Activated CD8-positive, alpha-beta T cell treated with anti-CD3 and anti-CD28 coated beads for 36 hours (primary cell): ENCODE measurements at places on chromosomes 11 and 22. TPM values are rescaled to one million over a fixed set of nuclear protein-coding genes. Genes with fewer than 3 reads are reported as not detected.
A peak's percentile ranks its signal among the peaks of the same experiment; 100 is the strongest.

The KIAA0930 gene
- total RNA-seq = 38.4 TPM

The MMP8 gene
- not detected for total RNA-seq

DNA sequence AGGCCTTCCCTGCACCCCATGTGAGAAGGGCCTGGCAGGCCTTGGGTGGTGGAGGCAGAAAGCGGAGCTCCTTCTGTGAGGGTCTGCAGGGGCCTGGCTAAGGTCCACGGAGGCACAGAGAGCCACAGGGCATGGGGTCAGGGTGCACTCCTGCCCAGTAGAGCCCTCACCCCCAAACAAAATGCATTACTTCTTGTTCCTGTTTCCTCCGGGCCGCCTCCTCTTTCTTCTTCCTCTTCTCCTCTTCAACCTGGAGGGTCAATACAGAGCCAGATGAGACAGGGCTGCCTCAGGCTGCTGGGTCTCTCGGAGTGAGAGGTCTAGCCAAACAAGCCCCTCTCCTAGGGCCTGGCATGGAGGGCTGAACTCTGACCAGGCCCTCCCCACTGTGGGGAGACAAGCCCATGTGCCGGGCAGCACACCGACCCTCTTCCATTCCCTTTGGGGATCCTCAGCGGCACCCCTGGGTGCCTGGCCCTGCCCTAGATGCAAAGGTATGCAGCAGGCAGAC, 10.3 kb upstream of the NAP1L4 start:
- DNase-seq = no peak

DNA sequence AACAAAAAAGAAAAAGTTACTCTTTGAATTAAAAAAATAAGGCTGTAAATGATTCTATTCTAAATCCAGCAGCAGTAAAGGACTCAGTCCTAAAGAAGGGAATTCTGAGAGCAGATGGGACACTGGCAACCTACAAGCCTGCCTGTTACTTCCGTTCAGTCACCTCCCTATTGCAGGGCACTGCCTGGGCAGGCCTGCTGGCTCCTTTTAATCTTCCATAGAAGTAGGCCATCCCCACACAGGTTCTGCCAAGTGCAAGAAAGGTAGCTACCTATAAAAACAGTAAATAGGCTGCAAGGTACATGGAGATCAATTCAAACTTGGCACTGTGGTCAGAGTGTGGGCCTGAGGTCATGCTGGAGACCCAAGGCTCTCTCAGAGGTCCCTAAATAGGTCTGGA, 136.4 kb downstream of the TRIM44 start:
- no peak for DNase-seq

DNA sequence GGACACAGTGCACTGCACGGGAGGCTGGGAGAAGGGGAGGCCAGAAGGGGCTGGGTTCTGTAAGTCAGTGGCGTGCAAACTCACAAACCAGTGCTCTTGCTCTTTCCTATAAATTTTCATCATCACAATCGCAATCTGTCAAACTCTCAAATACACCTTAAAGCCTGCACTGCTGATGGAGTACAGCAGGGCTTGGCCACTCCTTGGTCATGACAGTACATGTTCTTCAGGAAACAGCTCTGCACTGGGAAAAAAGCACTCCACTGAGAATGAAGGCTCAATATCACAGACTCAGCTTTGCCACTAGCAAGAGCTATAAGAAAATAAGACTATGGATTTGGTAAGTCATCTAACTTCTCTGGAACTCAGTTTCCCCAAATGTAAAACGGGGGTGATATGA, 111.0 kb downstream of the RBFOX2 start:
- no peak for DNase-seq

- DNase-seq = no peak
These were observed 6.0 kb downstream of the CSNK1E start for GRCh38 chr22:38311323-38311620.

DNA sequence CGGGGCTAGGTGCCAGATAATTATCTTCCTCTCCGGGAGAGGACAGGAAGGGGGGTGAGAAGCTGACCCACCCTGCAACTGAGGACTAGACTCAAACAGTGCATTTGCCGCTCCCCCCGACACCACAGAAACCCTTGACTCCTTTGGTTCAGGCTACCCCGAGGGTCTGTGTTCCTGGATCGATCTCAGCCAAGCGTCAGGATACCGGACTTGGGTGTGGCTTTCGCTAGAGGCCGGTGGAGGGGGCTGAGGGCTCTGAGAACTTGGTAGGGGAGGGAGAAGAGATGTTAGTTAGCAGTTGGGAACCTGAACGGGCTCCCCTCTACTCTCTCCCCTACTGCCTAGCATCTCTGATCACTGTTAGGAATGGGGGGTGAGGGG, 840 bp downstream of the SEZ6L start:
- no peak for DNase-seq

DNA sequence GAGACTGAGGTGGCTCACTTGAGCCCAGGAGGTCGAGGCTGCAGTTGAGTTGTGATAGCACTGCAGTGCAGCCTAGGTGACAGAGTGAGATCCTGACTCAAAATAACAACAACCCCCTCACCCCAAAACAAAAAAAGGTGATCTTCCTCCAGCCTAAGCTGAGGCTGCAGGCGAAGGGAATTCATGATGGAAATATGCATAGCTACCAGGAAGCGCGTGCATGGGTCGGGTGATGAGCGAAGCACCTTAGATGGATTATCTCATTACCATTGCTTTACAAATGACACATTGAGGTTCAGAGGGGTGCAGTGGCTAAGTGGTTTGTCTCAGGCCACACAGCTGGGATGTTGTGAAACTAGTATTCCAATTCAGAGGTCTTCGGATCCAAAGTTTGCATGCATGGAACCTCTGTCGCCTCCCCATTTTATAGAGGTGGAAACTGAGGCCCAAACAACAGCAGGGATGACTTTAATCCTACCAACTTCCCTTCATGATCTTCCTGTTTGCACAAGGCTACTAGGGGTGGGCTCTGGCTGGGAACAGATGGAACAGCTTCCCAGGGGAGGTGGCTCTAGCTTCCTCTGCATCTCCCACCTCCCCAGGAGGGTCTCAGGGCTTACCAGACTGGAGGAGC, 4.6 kb downstream of the SLC29A2 start:
- no peak for DNase-seq

DNA sequence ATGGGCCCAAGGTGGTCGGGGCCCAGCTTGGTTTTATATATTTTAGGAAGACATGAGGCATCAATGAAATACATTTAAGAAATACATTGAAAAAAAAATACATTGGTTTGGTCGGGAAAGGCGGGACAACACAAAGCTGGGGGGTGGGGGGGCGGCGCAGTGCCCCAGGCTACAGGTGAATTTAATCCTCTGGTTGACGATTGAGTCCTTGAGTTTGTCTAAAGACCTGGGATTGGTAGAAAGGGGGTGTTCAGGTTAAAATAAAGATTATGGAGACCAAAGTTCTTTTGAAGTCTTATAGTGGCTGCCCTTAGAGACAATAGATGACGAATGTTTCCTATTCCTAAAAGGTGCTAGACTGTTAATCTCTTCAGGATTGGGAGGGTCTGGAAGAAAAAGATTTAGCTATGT, 3.1 kb downstream of the IFITM1 start:
- peak; percentile 39 for DNase-seq

DNA sequence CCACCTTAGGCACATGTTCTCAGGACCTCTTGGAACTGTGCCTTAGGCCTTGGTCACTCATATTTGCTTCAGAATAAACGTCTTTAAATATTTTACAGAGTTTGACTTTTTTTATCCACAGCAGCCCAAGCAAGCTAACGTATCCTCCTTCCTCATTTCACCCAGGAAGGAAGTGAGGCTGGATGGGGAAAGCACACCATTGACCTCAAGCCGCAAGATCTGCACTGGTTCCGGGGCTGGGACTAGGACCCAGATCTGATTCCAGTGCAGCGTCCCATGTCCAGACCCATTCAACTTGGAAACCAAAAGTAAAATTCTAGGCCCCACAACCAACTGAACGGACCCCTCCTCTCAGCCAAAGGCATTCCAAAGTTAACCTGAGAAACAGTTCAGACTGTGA, 2.4 kb upstream of the LGALS12 start:
- DNase-seq = no peak

- no peak for DNase-seq
These were observed 1.6 kb downstream of the CBX7 start for GRCh38 chr22:39150848-39151215.

The SLC36A4 gene
- 17.9 TPM for total RNA-seq

The KRTAP5-9 gene
- not detected for total RNA-seq

DNA sequence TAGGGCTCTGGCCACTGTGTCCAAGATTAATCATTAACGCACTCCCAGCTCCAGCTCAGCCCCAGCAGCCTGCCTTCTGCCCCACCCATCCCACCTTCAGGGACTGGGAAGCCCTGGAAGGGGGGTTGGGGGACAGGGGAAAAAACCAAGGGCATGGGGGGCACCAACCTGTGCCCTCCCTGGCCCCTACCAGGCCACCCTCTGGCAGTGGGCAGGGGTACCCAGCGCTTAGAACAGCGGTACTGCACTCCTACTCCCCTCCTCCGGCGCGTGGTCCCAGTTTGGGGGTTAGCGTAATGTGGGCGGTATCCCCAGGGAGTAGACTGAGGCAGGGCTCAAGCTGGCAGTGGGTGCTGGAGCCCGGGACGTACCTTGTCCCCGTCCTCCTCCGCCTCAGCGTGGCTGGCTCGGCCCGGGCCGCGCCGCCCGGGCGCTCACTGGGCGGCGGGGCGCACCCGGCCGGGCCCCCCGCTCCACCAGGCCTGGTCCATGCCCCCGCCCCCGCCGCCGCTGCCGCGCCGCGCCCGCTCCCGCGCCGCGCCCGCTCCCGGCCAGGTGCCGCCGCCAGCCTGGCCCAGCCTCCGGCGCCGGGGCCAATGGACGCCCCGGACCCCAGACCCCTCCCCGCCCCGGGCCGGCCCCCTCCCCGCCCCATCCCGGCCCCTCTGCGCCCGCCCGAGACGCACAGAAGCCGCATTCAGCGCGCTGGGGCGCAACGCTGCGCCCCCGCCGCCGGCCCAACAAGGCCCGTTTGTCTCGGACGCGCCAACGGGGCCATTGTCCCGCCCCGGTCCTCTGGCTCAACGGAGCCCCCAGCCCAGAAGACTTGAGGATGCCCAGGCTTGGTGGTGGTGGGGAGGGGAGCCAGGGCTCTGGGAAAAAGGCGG, at the start of gene GAL3ST1:
GAL3ST1 (minus strand) TSS at position 571 of the 887 bp plus-strand sequence. CDS start 17,273 bp downstream, outside the sequence.
- DNase-seq = no peak

GRCh38 chr22:39482768-39483167, 19.3 kb upstream of the MIEF1 start:
- no peak for DNase-seq

The KCNE3 gene
- total RNA-seq = not detected

GRCh38 chr11:60394666-60395380, 1.4 kb upstream of the MS4A14 start:
- DNase-seq = no peak

DNA sequence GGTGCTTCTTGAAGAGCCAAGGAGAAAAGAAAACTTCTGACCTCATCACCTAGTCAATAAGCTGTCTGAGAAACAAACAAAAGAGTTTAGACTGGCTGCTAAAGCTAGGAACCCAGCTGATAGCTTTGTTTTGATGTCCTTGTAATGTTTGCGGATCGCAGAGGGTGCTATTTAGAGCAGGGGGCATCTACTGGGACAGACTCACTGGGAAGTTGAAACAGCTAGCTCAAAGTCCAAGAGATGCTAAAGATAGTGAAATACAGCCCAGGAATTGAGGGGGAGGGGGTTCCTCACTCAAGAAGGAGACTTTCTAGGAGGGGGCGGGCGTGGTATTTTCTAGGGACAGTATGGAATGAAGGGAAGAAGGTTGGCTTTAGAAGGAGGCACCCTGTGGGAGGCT, 18.9 kb downstream of the ZBTB16 start:
- no peak for DNase-seq

GRCh38 chr11:126991596-126991995, 9.0 kb downstream of the KIRREL3 start:
- no peak for DNase-seq

DNA sequence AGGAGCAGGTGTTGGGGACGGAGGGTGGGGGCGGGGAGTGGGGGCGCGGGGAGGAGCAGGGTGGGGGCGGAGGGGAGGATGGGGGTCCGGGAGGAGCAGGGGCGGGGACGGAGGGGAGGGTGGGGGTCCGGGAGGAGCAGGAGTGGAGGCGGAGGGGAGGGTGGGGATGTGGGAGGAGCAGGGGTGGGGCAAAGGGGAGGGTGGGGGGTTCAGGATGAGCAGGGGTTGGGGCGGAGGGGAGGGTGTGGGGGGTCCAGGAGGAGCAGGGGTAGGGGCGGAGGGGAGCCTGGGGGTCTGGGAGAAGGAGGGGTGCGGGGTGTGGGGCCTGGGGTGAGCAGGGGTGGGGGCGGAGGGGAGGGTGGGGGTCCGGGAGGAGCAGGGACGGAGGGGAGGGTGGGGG, 17.1 kb downstream of the CRELD2 start:
- no peak for DNase-seq

DNA sequence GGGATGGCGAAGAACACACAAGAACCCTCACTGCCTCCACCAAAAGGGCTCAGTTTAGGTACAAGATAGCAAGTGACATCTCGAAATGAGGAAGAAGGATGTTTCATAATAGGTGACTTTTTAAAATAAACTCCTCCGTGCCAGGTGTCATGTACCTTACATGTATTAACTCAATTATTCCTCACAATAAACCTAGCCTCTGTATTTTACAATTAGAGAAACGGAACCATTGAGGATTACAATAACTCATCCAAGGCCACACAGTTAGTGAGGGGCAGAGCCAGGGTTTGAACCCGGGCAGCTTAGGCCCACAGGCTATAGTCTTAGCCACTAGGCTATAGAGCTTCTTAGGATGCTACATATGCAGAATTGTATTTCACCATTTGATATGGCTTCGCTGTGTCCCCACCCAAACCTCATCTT, 965 bp upstream of the PAMR1 start:
- peak; percentile 8 for DNase-seq

The HORMAD2 gene
- total RNA-seq = not detected

DNA sequence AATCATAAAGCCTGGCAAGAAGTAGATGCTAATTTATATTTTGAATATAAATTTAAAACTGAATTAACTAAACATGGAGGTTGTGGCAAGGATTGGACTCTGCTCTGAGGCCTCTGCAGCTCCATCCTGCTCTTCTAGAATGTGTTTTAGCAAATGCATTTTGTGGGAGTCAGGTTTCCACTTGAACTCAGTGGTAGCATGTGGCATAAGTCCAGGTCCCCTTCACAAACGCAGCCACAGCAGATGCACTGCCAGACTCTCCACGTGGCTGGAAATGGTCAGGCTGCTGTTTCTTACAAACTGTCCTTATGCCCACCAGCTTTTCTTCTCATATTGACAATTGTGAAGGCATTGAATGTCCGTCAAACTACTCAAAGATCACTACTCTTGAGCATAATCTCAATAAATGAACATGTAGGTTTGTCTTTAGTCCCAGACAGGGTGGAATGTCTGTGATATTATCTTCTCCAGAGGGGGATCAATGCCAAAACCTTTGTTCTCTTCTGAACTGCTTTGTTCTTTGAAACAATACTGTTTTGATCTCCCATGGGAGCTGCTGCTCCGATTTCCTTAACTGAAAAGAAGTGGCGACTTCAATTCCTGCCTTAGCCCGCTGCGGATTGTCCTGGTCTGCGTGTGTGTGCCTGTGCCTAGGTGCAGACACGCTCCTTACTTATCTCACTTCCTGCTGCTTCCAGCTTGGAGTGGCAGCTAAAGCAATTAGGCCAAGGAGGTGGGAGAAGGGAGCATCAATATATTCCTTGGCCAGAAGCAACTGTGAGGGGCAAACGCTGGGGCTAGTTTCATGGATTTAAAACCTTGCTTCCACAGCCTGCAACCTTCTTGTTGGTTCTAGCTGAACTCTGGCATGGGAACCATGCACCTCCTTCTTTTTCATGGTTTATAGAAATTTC, 24.2 kb downstream of the EIF4G2 start:
- no peak for DNase-seq

- DNase-seq = no peak
These were observed 98.9 kb downstream of the MICAL3 start for GRCh38 chr22:17925431-17925841.

The BEST1 gene
- 0.61 TPM for total RNA-seq

GRCh38 chr22:39128508-39128907, 24.0 kb downstream of the CBX7 start:
- peak; percentile 21 for DNase-seq
